CD8-positive, alpha-beta memory T cell (primary cell): ENCODE measurements at places on chromosomes 16 and 17.

- no peak for DNase-seq
Measured at GRCh38 chr16:84879569-84880487, 60.0 kb downstream of the CRISPLD2 start.

DNA sequence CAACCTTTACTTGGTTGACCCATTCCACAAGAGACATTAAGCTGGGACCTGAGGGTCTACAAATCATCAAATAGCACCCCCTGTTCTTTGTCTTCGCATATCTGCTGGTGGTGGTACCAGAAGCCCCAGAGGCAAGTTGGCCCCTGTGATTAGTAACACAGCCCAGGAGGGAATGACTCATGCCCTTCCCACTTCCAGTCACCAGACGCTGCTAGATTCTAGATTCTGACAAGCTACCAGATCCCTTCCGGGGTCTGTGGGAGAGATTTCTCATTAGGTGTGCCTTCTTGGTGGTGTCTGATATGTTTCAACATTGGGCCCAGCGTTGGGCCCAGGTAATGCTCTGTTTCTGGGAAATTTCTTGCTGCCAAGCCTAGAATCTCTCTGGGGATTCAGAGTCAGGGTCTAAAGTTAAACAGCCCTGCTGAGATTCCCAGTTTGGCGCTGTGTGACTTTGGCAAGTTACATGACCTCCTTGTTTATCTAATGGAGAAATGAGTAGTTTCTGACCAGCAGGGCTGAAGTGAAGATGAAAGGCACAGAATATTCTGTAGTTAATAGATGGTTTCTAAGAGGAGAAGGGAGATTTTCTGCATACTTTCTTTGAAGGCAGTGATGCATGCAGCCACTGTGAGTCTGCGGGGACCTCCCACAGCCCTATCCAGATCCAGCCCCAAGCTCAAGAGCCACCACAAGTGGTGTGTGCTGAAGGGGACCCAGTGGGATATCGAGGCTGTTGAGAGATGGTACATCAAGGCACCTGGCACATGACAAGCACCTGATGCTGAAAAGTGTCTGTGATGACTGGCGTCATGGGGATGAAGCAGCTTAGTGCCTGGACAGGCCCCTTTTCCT is 3.9 kb downstream of the TRPV2 start:
- no peak for DNase-seq

GRCh38 chr16:80147026-80147655 is 393.7 kb upstream of the DYNLRB2 start:
- DNase-seq, result no peak

- peak; percentile 71 for DNase-seq
Measured at GRCh38 chr16:30068750-30069610, 3.4 kb downstream of the ALDOA start.

GRCh38 chr17:55666806-55667205 is 55.9 kb downstream of the TMEM100 start:
- DNase-seq, result no peak

- DNase-seq, result no peak
Measured at GRCh38 chr17:29039764-29040598, 3.0 kb upstream of the PIPOX start.

DNA sequence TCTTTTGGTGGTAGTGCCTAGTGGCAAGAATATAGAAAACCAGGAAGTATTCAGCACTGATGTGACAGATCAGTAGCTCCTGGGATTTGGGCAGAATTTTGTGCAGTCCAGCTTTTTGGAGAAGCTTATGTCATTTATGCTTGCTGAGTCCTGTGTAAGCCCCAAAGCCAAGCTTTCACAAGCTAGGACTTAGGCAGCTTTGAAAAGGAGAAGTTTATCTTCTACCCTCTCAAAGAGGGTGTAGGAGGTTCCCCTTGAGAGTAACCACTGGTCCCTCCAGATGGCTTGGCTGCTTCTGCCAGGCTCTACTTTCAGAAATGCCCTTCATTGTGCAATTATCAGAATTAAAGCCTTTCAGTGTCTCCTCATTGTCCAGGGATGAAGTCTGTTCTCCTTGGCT is 78.8 kb downstream of the CES1 start:
- DNase-seq, result no peak

GRCh38 chr17:15143524-15143923 is 121.6 kb downstream of the PMP22 start:
- no peak for DNase-seq

- DNase-seq, result no peak
Measured at GRCh38 chr16:24478401-24478800, 61.0 kb upstream of the RBBP6 start.

DNA sequence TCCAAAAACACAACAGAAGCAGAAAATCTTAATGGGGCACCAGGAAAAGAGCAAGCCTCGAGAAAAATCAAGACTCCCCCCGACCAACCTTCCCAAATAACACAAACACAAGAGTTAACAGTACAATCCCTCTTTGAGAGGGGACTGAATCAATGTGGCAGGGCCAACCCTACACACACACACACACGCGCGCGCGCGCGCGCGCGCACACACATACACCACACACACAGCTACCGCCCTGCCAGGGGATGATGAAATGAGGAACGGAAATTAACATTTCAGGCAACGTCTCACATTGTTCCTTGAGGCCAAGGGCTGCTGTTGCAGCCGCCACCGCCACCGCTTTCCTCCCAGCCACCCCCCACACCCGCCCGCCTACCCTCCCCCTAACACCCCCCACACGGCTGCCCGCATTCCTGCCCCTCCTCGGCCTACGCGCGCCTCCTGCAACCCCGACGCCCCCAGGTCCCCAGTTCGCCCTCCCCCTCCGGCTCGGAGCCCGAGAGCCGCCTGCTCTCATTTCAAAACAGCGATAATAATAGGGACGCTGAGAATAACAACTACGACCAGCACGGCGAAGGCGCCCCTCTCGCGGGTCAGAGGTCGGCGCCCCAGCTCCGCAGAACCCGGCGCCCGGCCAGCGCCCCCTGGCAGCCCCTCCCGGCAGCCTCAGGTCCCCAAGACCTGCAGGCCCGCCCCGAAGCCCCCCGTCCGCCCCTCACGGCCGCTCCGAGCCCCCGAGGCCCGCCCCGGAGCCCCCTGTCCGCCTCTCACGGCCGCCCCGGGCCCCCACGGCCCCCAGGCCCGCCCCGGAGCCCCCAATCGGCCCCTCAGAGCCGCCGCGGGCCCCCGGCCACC is 1.1 kb downstream of the ANKRD11 start:
- peak; percentile 90 for DNase-seq
